Activated CD4-positive, alpha-beta T cell treated with anti-CD3 and anti-CD28 coated beads, Interleukin-2, Interleukin-4, amounts not matched to agents 100 ng/mL and 50 ng/mL, durations not matched to agents 16 hours and 8 hours (primary cell): ENCODE measurements at places on chromosomes 1 and 21.

- peak; percentile 12 for DNase-seq
These were observed 25.3 kb upstream of the RRP15 start for GRCh38 chr1:218259800-218260199.

DNA sequence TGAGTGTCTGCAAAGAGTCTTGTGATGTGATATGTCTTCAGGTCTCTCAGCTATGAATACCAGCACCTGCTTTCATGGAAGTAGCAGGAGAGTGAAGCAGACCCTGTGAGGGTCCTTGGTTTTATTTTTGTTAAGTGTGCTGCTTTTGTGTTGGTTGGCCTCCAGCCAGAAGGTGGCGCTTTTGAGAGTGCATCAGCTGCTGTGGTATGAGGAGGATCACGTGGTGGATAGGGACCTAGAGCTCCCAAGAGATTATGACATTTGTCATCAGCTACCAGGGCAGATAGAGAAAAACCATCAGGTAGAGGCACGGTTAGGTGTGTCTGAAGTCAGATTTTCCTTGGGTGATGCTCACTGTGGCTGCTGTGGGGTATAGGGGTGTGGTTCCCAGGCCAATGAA, 1232.1 kb downstream of the MRPL39 start:
- peak; percentile 25 for DNase-seq

DNA sequence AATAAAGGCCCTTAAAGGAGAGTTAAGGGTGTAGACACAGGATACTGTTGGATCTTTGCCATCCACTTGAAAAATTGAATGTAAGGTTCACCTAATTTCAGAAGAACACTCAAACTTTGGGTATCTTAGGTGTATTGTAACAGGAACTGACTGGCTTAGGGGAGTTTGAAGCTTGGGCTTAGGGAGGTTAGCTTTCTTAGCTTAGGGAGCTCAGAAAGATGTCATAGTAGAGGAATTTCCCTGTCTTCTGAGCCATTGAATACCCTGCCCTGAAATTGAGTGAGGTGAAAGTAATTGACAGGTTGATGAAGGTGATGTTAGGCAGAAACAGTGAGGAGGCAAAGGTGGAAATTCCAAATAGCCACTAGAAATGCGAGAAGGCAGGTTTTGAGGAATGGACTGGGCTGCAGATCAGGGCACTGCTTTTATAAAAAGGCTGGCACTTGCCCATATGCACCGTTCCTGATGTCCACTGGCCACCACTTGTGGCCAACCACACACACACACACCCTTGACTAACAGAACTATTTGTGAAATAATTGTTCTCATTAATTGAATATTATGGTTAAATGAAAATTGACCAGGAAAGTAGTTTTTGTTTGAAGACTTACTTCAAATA, 16.5 kb downstream of the BACH1 start:
- no peak for DNase-seq

GRCh38 chr21:25845729-25846256, 111.0 kb downstream of the GABPA start:
- peak; percentile 68 for DNase-seq

GRCh38 chr1:153527023-153527682, 8.6 kb downstream of the S100A6 start:
- DNase-seq = no peak

GRCh38 chr1:93317207-93317606, 28.5 kb upstream of the DR1 start:
- DNase-seq = no peak

DNA sequence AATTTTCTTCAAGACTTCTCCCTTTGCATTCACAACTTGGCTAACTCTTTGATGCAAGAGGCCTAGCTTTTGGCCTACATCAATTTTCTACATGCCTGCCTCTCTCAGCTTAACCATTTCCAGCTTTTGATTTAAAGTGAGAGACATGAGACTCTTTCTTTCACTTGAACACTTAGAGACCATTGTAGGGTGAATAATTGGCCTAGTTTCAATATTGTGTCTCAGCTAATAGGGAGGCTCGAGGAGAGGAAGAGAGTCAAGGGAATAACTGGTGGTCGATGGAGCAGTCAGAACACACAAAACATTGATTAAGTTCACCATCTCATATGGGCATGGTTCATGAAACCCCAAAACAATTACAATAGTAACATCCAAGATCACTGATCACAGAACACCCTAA, 225.5 kb downstream of the TPR start:
- no peak for DNase-seq

DNA sequence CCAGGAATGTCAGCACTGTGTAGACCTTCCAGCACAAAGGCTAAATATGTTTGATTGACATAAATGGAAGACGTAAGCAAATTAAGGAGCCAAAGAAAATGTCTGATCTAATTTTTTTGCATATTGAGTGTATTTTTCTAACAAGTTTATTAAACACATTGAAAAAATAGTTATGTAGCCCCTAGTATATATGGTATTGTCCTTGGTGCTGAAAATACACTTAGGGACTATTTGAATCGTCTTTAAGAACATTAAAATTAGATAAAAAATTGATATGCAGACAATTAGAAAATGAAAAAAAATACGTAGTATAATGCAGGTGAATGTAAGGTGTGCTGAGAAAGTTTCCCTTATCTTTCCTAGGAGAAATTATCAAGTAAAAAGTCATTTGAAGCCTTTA, 337.0 kb downstream of the OMA1 start:
- DNase-seq = no peak
